DMS 273 treated with DMSO at 0.1 percent for 48 hours (cell line): ENCODE measurements at places on chromosomes 7 and 10.

GRCh38 chr10:104084482-104085142, 1.1 kb downstream of the COL17A1 start:
- DNase-seq: no peak

- no peak for DNase-seq
Measured at GRCh38 chr10:13206091-13206490, 28.1 kb downstream of the UCMA start.

- no peak for DNase-seq
Measured at GRCh38 chr10:34862892-34863291, 47.8 kb upstream of the PARD3 start.

DNA sequence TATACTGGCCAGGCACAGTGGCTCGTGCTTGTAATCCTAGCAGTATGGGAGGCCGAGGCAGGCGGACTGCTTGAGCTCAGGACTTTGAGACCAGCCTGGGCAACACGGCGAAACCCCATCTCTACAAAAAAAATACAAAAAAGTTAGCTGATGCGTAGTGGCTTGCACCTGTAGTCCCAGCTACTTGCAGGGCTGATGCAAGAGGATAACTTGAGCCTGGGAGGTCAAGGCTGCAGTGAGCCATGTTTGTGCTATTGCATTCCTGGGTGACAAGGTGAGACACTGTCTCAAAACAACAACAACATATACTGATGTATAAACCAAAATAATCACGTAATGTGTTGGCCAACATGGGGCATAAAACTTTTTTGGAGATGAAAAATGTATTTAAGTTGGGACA, 6.4 kb upstream of the NPM3 start:
- no peak for DNase-seq

DNA sequence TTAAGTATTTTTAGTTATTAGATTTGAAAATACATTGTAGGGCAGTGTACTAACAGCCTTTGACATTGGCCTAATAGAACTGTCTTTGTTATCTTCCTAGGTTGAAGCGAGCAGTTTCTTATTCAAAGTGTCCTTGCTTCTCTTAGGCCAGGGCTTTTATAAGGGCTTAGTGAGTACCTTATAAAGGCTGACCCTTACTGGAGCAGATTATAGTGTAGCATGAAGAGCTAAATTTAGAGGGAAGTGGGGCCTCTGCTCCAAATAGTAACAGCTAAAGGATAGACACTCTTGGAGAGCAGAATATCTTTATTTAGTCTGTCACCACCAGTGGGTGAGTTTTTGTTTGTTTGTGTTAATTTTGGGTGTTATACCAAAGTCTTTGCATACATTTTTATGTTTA, 15.9 kb downstream of the BZW2 start:
- no peak for DNase-seq

DNA sequence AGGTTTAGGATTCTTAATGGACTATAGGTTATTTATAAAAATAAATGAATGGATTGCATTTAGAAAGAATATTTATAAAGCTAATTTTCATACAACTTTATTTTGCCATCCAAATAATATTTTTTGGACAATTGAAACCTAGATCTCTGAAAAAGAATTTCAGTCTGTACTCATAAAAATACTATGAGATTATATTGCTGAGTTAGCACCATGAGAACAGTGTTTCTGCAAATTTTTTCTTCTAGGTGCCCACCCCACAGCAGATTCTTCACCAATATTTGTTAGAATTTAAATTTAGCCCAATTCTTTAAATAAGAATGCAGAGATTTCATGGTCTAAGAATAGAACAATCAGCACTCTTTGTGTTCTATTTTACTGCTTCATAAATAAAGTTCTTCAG, 85.6 kb upstream of the TEX47 start:
- no peak for DNase-seq

- DNase-seq: no peak
Measured at GRCh38 chr7:4057289-4057616, 624.8 kb upstream of the FOXK1 start.

DNA sequence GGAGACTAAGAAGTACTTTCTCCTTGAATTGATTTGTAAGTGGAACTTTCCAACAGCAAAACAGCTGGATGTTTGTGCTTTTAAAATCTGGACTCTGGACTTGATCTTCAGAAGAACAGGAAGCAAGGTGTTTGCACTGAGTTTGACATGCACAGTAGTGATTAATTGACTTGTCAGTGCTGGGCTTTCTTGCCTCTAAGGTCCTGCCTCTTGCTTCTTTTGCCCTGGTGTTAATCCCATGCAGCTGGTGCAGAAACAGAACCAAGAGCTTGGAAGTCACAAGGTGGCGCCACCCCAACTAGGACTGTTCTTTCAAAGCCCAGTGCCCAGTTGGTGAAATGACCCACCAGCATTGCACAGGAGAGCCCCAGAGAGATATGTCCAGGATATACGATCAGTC, 66.8 kb upstream of the SEPHS1 start:
- no peak for DNase-seq

GRCh38 chr7:77426521-77427051, 10.4 kb upstream of the GSAP start:
- no peak for DNase-seq

DNA sequence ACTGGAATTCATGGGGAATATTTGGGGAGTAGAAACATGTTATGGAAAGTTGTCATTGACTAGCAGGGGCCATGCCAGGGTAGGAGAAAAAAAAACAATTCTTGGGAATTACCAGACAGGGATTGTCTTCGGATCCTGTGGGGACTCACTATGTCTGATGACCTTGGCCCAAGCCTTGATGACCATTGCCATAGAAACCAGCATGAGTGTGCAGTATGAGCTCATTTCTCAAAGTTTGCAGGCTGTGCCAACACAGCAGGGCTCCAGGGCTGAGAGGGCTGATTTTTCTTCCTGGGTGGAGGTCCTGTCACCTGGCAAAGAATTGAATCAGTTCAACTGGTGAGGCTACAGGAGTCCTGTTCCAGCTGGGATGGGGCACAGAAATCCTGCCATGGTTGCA, 198.3 kb downstream of the ADRA2A start:
- DNase-seq: no peak

- no peak for DNase-seq
Measured at GRCh38 chr10:128316121-128316726, 190.0 kb upstream of the MKI67 start.

GRCh38 chr7:49166441-49166840, 242.1 kb downstream of the CDC14C start:
- DNase-seq: no peak

DNA sequence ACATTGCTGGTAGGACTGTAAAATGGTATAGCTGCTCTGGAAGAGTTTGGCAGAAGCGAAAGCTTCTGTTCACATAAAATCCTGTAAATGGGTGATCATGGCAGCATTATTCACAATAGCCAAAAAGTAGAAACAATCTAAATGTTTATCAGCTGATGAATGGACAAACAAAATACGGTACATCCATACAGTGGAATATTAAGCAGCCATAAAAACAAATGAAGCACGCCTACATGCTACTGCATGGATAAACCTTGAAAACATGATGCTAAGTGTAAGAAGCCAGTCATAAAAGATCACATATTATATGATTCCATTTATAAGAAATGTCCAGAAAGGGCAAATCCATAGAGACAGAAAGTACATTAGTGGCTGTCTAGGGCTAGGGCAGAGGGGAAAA, 32.7 kb downstream of the KIN start:
- DNase-seq: no peak
